ENCODE measurements at places on chromosomes 7 and 10. TPM values are rescaled to one million over a fixed set of nuclear protein-coding genes. Genes with fewer than 3 reads are reported as not detected.

C10orf105 gene
- 1.7 TPM for polyA plus RNA-seq

PARD3 gene
- 31.8 TPM for polyA plus RNA-seq

CCDC146 gene
- polyA plus RNA-seq: 20.9 TPM

CYTH3 gene
- polyA plus RNA-seq: 49.3 TPM

DLG5 gene
- polyA plus RNA-seq: 26.9 TPM

FGL2 gene
- polyA plus RNA-seq: 18.3 TPM

RPEL1 gene
- not detected for polyA plus RNA-seq

AKR1D1 gene
- 6.9 TPM for polyA plus RNA-seq

POP7 gene
- polyA plus RNA-seq: 21.6 TPM

C7orf57 gene
- 7.8 TPM for polyA plus RNA-seq

MSRB2 gene
- 14.2 TPM for polyA plus RNA-seq

IFIT1B gene
- polyA plus RNA-seq: not detected

CEP55 gene
- polyA plus RNA-seq: 28.1 TPM
